Esophagus squamous epithelium (tissue), 5 donors: ENCODE measurements at places on chromosomes 7 and 10. TPM values are rescaled to one million over a fixed set of nuclear protein-coding genes. Genes with fewer than 3 reads are reported as not detected.
A peak's percentile ranks its signal among the peaks of the same experiment; 100 is the strongest.

The AOC1 gene
- total RNA-seq = 0.26 TPM

- no peak overlapping the region for H3K27ac ChIP-seq
- peaks cover 57% of the 10 kb centered on the region for H3K4me1 ChIP-seq
- no peaks in the 10 kb centered on the region for H3K36me3 ChIP-seq
- H3K4me3 ChIP-seq = peak overlapping the region; percentile 31
Measured at GRCh38 chr7:157009170-157009777, 1.2 kb downstream of the MNX1 start.

The NME8 gene
- total RNA-seq = not detected

- H3K4me3 ChIP-seq = no peak overlapping the region
- no peaks in the 10 kb centered on the region for H3K27me3 ChIP-seq
- DNase-seq = no peak
- H3K4me1 ChIP-seq = no peaks in the 10 kb centered on the region
Measured at GRCh38 chr7:73971704-73972341, 56.1 kb upstream of the ELN start.

GRCh38 chr10:123142701-123143161 lies 5.2 kb upstream of the HMX2 start:
- no peaks in the 10 kb centered on the region for H3K36me3 ChIP-seq
- H3K27ac ChIP-seq = no peak overlapping the region
- H3K27me3 ChIP-seq = peaks cover 100% of the 10 kb centered on the region

- H3K4me1 ChIP-seq = peaks cover 26% of the 10 kb centered on the region
- peak overlapping the region; percentile 80 for H3K27ac ChIP-seq
- H3K36me3 ChIP-seq = no peaks in the 10 kb centered on the region
- H3K4me3 ChIP-seq = peak overlapping the region; percentile 69
- no peaks in the 10 kb centered on the region for H3K27me3 ChIP-seq
- no peak for DNase-seq
Measured at GRCh38 chr10:35641676-35642034, 441 bp downstream of the FZD8 start.

The UBTD1 gene
- total RNA-seq = 4.3 TPM

GRCh38 chr10:93751832-93752231 lies 5.9 kb upstream of the LGI1 start:
- peaks cover 54% of the 10 kb centered on the region for H3K4me1 ChIP-seq
- peak overlapping the region; percentile 25 for H3K4me3 ChIP-seq
- no peaks in the 10 kb centered on the region for H3K27me3 ChIP-seq

GRCh38 chr10:378230-378929 lies 243.1 kb downstream of the ZMYND11 start:
- H3K27ac ChIP-seq = no peak overlapping the region
- H3K27me3 ChIP-seq = no peaks in the 10 kb centered on the region
- peaks cover 4% of the 10 kb centered on the region for H3K4me1 ChIP-seq
- H3K4me3 ChIP-seq = no peak overlapping the region

GRCh38 chr10:12349629-12350166 lies 351 bp downstream of the CAMK1D start:
- H3K27me3 ChIP-seq = no peaks in the 10 kb centered on the region
- H3K4me1 ChIP-seq = peaks cover 31% of the 10 kb centered on the region
- peak overlapping the region; percentile 93 for H3K27ac ChIP-seq
- H3K4me3 ChIP-seq = peak overlapping the region; percentile 94

GRCh38 chr7:76381814-76382213 lies 23.0 kb upstream of the YWHAG start:
- no peaks in the 10 kb centered on the region for H3K27me3 ChIP-seq
- no peak overlapping the region for H3K4me3 ChIP-seq
- H3K36me3 ChIP-seq = no peaks in the 10 kb centered on the region
- H3K4me1 ChIP-seq = peaks cover 8% of the 10 kb centered on the region

The TRIM74 gene
- total RNA-seq = not detected

The LIPJ gene
- not detected for total RNA-seq

DNA sequence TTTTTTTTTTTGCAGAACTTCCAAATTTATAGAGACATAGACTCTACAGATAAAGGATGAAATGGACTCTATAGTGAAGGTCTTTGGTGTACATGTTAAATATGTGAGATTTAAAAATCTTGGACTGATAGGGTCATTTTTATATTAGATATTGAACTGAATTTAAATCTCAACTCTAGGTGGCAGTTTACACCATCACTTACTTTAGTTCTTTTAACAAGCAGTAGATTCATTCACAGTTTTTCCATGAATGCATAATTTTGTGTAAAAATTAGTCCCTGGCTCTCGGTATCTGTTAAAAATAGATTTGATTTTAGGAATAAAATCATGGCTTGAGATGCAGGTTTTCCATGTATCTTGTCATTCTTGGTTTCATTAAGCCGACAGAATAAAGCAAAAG lies 31.1 kb upstream of the SNX13 start:
- no peak overlapping the region for H3K4me3 ChIP-seq
- no peaks in the 10 kb centered on the region for H3K4me1 ChIP-seq
- no peak overlapping the region for H3K27ac ChIP-seq
- DNase-seq = no peak
- no peaks in the 10 kb centered on the region for H3K27me3 ChIP-seq

GRCh38 chr7:143931739-143932138 lies 3.3 kb upstream of the OR2F2 start:
- H3K27me3 ChIP-seq = no peaks in the 10 kb centered on the region
- no peaks in the 10 kb centered on the region for H3K36me3 ChIP-seq
- DNase-seq = no peak
- no peak overlapping the region for H3K4me3 ChIP-seq
- no peak overlapping the region for H3K27ac ChIP-seq
- H3K4me1 ChIP-seq = no peaks in the 10 kb centered on the region

DNA sequence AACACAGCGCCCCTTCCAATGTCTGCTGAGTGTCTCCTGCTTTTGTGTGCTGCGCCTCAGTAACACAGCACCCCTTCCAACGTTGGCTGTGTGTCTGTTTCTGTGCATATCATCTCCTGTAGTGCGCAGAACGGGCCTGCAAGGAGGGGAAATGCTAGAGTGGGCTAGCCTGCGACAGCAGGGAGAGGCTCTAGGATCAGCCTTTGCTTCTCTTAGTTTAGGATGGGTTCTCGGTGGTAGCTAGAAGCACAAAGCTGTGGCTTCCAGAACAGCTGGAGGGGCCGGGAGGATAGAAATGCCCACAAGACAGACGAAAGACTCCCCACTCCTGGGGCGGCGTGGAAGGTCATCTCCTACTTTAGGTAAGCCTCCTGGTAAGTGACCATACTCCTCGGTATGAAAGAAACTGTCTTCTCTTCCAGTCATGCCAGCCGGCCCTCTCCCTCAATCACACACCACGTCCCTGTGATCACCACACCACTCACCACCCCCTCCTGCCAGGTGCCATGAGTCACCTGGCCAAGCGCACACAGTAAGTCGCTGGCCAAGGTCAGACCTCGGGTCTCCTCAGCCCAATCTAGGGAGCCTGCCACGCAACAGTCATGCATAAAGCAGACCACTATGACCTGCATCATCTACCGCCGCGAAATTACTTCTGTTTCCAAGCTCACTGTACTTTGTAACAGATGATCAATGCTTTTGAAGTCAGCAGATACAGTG lies 4.8 kb downstream of the PITRM1 start:
- no peak overlapping the region for H3K4me3 ChIP-seq
- no peaks in the 10 kb centered on the region for H3K27me3 ChIP-seq
- no peak for DNase-seq

DNA sequence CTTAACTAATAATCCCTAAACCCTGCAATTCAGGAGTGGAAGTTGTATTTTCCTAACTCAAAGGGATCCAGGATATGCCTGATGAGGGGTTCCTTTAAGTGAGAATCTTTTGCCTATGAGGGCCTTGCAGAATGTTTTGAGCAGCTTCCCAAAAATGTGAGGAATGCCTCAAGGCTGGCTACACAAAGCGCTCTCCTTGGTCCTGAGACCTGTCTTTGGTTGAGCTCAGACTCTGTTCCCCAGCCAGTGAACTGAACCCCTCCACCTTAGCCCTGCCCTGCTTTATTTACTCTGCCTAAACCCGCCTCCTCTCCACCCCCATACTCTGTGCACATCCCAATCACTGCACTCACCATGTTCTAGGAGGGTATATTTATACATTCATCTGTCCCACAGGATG lies 108.6 kb downstream of the NRCAM start:
- no peaks in the 10 kb centered on the region for H3K27me3 ChIP-seq
- DNase-seq = no peak
- no peaks in the 10 kb centered on the region for H3K36me3 ChIP-seq
- H3K4me1 ChIP-seq = no peaks in the 10 kb centered on the region
- no peak overlapping the region for H3K27ac ChIP-seq
- no peak overlapping the region for H3K4me3 ChIP-seq
